Urinary bladder (tissue), 4 donors: ENCODE measurements at places on chromosomes 11 and 22. TPM values are rescaled to one million over a fixed set of nuclear protein-coding genes. Genes with fewer than 3 reads are reported as not detected.

- DNase-seq, result no peak
These were observed 6.0 kb upstream of the TMEM218 start for GRCh38 chr11:125117429-125117828.

MRGPRX4 gene
- polyA plus RNA-seq, result not detected

DNA sequence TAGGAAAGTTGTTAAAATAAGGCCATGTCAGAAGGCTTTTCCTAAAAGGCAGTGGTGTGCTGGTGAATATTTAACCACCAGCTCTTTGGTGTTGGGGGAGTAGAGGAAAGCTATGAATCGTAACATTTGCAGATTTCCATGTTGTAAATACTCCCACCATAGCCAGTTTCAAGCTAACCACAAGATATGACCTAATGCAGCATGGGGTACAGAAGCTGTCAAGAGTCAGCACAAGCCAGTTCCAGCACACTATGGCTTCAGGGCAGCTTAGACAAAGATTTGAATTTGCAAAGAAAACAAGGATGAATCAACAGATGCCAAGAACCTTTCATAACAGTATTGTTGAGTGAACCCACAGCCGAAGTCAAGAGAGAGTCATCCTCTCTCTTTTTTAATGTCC is 40.0 kb downstream of the COMMD9 start:
- no peak for DNase-seq

GRCh38 chr11:100961633-100962032 is 168.0 kb downstream of the PGR start:
- DNase-seq, result no peak

MS4A3 gene
- polyA plus RNA-seq, result 0.08 TPM

GRCh38 chr22:44764974-44765373 is 12.6 kb downstream of the ARHGAP8 start:
- no peak for DNase-seq

GRCh38 chr11:105780781-105781525 is 171.1 kb downstream of the GRIA4 start:
- no peak for DNase-seq

DNA sequence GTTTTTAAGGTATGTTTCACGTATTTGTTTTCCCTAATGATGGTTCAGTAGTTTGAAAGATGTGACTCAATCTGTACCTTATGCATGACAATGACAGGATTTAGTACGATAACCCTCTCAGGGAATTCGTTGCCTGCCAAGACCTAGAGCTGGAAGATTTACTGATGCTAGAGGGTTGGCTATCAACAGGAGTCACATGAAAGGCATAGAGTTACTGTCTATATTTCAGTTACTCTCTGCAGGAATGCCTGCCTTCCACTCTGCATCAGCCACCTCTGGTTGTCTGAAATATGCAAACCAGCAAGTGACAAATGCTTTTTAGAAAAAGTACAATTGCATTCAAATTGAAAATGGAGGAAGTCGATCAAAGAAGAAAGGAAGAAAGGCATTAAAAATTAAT is 276.3 kb upstream of the RAG2 start:
- no peak for DNase-seq

- no peak for DNase-seq
These were observed 39.6 kb downstream of the TSPAN18 start for GRCh38 chr11:44766112-44766971.

GRCh38 chr11:116194156-116194904 is 578.5 kb downstream of the BUD13 start:
- DNase-seq, result no peak

- no peak for DNase-seq
These were observed 13.5 kb downstream of the TSKU start for GRCh38 chr11:76796511-76797198.

CNIH2 gene
- polyA plus RNA-seq, result 0.24 TPM

- no peak for DNase-seq
These were observed 875.8 kb downstream of the BRD1 start for GRCh38 chr22:48951836-48952235.

DNA sequence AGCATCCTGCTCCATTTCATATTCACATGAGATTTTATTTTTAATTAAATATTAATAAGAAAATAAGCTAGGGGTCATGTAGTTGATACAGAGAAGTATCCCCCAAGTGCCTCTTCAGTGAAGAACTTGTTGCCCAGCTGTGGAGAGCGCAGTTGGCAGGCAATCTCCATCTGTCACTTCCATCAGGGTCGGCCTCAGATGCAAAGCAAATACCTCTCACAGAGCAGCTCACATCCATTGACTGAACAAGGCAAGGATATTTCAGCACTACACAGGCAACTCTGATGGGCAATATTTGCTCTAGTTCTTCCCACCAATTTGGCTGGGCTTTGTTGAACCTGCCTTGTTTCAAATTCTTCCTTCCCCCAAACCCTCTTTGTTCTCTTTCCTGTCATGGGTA is 129.4 kb downstream of the NOX4 start:
- DNase-seq, result no peak

DNA sequence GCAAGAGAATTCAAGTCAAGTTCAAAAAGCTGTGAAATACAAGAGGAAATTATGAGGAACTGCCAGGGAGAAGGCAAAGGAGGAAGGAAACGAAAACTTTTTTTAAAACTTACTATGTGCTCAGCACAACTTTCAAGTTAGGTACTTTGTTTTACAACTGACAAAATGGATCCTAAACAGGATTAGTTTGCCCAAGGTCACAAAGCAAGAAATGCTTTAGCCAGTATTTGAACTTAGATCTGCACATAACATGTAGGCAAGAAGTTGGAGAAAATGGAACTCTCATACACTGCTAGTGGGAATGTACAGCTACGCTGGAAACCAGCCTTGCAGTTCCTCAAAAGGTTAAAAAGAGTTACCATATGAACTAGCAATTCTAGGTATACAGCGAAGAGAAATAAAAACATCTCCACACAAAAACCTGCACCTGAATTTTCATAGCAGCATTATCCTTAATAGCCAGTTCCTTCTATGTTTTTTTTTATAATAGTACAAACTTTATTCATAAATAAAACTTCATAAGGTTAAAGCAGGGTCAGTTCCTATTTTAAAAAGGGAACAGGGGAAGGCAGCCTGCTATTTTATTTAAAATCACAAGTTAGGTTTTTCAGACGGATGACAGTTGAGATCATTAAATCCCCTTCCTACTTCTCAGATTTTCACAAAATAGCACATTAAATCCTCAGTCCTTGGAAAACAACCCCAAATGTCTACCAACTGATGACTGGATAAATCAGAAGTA is 19.2 kb downstream of the DDX6 start:
- no peak for DNase-seq
